SHP77 (cell line): ENCODE measurements at places on chromosomes 1 and 21.

DNA sequence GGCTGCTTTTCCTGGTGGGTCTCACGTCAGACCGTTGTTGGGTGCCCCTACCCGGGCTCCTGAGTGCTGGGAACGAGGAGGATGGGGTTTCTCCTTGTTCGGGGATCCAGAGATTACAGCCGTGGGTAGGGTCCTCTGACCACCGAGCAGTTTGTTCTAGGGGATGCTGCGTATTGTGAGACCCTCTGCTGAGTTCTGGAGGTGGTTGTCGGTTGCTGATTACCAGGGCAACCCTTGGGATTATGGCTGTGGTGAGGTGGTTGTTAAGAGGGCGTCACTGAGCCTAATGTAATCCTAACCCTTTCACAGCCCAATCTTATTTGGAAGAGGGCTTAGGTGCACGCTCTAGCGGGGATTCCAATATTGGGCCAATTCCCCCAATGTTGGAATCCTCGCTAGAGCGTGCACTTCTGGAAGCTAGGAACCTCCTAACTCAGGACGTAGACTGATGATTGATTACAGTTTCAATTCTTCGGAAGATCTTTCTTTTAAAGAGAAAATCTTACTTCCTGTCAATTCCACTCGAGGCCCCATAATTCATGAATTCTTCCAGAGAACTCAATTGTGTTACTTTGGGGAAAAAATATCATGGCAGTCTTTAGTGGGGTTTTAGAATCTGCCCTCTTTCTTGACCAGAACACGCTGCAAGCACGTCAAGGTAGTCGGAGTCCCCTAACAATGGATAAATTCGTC lies 483 bp downstream of the TCEANC2 start:
- no peak for DNase-seq

DNA sequence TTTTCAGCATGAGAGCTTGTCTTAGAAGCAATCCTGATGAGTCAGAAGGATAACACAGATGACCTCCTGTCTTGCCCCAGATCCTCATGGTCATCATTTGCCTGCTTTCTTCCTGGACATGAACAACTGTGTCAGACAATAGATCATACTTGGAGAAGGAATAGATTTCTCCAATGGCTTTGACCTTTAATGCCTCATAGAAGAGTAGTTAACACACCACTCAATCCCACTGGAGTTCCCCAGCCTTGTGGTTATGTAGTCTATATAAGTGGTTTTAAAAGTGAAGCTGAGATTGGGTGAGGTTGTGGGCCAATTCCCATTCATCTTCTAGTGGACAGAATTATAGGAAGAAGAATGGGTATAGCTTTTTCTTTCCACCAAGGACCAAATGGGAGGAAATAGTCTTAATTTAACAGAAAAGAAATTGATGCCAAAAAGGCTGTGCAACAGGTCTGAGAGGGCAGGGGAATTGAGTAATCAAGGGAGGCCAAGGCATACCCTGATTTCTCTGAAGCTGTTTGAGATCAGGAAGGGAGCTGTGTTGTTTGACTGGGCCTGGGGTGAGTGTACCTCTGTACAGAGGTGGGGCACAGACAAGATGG lies 14.4 kb downstream of the PRCC start:
- DNase-seq: no peak

GRCh38 chr1:22295856-22296255 lies 153.0 kb upstream of the WNT4 start:
- DNase-seq: no peak

- DNase-seq: no peak
Measured at GRCh38 chr1:53929246-53929960, 16.1 kb downstream of the IFT25 start.

- DNase-seq: no peak
Measured at GRCh38 chr1:62439652-62440371, 3.0 kb downstream of the USP1 start.

GRCh38 chr1:37477198-37477931 lies 3.0 kb downstream of the ZC3H12A start:
- DNase-seq: no peak

GRCh38 chr1:222781251-222781650 lies 33.6 kb upstream of the DISP1 start:
- no peak for DNase-seq

GRCh38 chr1:13825033-13825432 lies 125.0 kb downstream of the PRDM2 start:
- DNase-seq: no peak

DNA sequence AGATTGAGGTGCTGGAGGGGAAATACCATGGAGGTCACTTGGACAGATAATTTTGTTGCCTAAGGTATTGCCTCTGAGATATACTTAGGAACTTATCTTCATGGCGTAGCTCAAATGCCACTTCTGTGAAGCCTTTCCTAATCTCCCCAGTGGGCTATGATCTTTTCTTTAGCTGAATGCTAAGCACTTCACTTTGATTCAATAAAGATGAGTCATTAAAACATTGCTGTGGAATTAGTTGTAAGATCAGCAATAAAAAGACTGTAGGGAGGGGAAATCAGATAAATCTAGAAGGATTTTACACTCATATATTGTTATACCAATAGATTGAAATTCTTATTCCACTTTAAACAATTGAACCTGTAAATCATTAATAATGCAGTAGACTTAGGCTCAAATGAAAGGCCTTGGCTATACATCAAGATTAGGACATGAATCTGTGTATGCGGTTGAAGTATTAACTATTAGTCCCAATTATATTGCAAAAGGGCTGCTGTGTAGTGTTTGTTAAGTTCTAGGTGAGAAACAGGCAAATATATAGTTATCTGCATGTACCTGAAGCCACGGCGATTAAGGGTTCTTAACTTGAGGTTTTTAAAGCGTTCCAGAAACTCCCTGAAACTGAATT lies 19.2 kb upstream of the MAGOH start:
- DNase-seq: no peak

DNA sequence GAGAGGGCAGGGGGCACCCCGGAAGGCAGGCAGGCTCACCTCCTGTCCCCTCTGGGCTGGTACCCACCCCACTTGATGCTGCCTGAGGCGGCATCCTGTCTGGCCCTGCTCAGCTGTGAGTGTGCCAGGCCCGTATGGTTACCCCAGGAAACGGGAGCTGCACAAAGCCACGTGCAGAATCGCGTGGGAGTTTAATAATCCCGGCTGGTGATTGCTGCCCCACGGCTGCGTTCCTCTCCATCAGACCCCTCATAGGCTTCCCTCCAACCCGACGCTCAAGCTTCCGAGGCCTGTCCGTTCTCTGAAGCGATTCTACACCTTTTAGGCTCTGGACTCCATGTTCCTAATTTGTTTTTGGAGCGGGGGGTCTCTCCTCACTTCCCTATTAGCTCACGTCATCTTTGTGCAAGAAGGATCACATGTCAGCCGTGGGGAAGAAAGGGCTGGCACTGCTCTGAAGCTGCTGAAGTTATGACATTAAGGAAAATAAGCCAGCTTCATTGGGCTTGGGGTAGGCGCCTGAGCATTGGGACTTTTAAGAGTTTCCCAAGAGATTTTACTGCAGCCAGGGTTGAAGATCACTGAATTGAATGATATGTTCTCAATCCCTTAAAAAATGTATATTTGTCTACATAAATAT lies 1.1 kb upstream of the B3GALT5 start:
- no peak for DNase-seq

GRCh38 chr1:162873671-162874666 lies 13.0 kb upstream of the CCDC190 start:
- DNase-seq: no peak
